ENCODE measurements at places on chromosomes 3 and 15. TPM values are rescaled to one million over a fixed set of nuclear protein-coding genes. Genes with fewer than 3 reads are reported as not detected.

DNA sequence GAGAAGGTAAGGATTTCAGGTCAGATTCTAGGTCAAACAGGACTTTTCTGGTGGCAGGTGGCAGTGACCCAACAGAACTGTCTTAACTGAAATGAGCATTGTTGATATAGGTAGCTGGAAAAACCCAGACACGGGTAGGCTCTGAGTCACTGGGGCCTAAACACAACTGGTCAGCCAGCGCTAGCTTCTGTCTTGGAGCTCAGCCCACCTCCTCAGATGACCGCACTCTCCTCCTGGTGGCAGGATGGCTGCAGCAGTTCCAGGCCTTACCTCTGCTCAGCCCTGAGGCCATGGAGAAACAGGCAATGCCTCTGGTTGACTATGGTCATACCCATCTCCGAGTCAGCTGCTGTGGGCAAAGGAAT lies 61.1 kb upstream of the GATA2 start:
- no peak for DNase-seq

- no peak for DNase-seq
Measured at GRCh38 chr3:112175646-112176045, 42.6 kb upstream of the GCSAM start.

DNA sequence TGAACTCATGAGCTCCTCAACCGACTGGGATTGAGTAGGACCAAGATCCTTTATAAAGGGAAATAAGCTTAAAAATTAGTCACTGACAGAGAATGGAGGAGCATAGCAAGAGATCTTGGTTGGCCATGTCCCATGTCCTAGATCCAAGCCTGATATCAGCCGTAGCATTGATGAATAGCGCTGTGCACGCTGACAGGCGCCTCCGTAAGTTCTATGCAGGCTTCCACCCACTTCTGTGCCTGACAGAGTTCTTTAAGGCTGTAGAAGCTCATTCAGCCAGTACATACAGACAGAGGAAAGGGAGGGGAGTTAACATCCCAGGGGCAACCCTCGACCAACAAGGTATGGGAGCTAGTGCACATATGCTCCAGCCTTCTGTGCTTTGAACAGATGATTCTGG lies 251.7 kb upstream of the TBC1D5 start:
- no peak for DNase-seq

The PODXL2 gene
- 0.72 TPM for total RNA-seq

The ITIH4 gene
- total RNA-seq, result 12.5 TPM

Measured in umbilical cord (tissue), 2 donors.